ENCODE measurements at places on chromosomes 12 and 14. TPM values are rescaled to one million over a fixed set of nuclear protein-coding genes. Genes with fewer than 3 reads are reported as not detected.

The MLH3 gene
- 9.6 TPM for total RNA-seq

The BBOF1 gene
- total RNA-seq = 0.77 TPM

The IL31 gene
- total RNA-seq = not detected

The GPD1 gene
- under 0.01 TPM for total RNA-seq

The ABCD2 gene
- not detected for total RNA-seq

The FSCB gene
- not detected for total RNA-seq

The DHRS2 gene
- total RNA-seq = 1.7 TPM

The HSPA2 gene
- total RNA-seq = 6.3 TPM
